ENCODE measurements at places on chromosomes 6 and 20. TPM values are rescaled to one million over a fixed set of nuclear protein-coding genes. Genes with fewer than 3 reads are reported as not detected.

KHDC1 gene
- total RNA-seq, result 1.1 TPM

LIN28B gene
- not detected for total RNA-seq

EEF1E1 gene
- 15.9 TPM for total RNA-seq

OTOR gene
- not detected for total RNA-seq

PRRT1 gene
- 0.83 TPM for total RNA-seq

DOK5 gene
- 26.3 TPM for total RNA-seq

MCM8 gene
- total RNA-seq, result 6.1 TPM

LPIN3 gene
- 26.9 TPM for total RNA-seq

ESR1 gene
- total RNA-seq, result 0.75 TPM

CPNE5 gene
- 6.7 TPM for total RNA-seq

OVOL2 gene
- not detected for total RNA-seq

GRCh38 chr6:20680697-20681165 is 146.5 kb downstream of the CDKAL1 start:
- no peak for DNase-seq

DNA sequence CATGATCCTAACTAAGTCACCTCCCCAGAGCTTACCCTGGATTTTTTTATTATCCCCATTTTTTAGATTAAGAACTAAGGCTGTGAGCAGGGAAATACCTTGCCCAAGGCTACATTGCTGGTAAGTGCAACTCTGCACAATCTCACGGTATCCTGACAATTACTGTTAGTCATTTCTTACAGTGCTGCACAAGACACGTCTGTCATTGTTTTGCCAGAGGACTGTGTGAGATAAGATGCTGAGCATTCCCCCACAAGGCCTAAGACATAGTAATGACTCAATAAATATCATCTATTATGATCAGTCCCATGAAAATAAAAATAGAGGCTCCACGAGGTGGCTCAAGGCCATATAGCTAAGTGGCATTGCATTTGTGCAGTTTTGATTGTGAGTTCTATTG is 21.0 kb downstream of the PFDN4 start:
- no peak for DNase-seq

GRCh38 chr20:46226602-46227001 is 81.7 kb downstream of the CDH22 start:
- DNase-seq, result no peak

DNA sequence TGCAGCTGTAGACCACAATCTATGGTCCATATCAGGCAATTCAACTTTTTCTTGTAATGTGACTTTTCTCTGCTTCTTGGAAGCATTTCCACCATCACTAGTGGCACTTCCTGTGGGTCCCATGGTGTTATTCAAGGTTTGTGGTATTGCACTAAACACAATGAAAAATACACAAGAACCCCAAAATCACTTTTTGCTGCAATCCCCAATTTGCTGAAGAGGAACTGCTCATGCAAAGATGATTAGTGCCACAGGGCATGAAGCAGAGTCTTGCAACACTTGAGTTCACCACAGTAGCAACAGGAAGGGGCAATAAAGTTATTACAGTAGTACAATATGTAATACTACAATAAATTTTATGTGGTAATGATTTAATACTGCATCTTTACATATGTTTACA is 16.8 kb upstream of the TAAR1 start:
- DNase-seq, result no peak

DNA sequence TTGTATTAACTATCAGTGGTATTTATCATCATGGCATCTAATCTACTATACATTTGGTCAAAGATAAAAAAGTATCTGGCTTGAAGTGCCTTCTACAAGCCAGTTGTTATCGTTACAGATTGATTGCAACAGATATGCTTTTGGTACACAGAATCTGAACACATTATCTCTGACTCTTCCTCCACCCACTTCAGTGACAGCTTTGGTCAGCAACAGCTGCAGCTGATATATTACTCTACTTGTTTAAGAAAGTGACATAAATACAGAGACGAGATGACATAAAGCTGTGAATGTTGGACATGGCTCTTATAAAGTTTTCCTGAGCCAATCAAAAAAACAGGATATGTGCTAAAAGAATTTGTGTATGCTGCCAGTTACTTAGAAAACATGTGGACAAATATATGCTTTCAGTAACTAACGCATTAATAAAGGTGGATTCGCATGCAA is 77.6 kb downstream of the HIVEP2 start:
- no peak for DNase-seq

DNA sequence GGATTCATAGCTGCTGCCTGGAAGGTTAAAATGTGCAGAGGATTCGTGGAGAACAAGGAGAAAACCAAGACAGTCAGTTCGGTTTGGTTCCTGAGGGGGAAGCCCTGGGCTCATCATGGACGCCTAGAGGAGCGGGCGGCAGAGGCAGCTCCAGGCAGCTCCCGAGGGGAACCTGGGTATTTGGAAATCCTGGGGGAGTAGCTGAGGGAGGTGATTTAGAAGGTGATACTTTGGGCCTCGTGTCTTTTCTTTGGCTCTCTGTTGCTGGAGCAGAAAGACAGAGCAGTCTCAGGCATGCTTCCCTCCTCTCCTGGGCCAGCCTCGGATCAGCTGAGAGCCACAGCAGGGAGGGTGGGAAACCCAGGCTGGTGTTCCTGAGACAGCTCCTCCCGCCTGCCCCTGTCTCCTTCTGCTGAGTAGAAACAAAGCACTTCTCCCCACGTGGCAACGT is 139.5 kb downstream of the DLL1 start:
- DNase-seq, result no peak

GRCh38 chr6:39302669-39303424 is 11.4 kb downstream of the KCNK17 start:
- peak; percentile 85 for DNase-seq

- DNase-seq, result no peak
These were observed 23.2 kb upstream of the SPAG4 start for GRCh38 chr20:35592339-35592974.

DNA sequence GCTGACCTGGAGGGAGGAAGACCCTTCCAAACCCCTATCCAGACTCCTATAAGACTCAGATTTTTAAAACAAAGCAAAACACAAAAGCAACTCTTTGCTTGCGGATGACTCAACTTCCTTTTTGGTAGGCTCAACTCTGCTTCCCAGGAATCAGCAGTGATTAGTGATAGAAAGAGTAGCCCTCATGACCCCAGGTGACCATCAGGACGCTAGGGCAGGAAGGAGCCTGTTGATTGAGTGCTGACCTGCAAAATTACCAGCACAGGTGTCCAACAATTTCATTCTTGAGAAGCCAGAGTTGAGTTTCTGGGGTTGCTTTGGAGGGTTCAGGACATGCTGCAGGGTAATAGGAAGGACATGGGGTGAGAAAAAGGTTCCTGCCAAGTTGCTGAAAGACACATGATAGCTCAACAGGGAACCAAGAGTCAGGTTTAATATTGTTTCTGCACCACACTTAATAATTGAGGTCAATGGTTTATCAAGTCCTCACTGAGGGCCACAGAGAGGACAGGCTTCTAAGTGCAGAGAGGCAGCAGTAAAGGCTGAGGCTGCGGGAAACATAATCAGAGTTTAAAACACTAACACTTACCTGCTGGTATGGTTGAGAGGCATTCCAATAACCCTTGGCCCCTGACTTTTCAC is 67.4 kb upstream of the BMP2 start:
- no peak for DNase-seq

- no peak for DNase-seq
These were observed 1.7 kb downstream of the STXBP5 start for GRCh38 chr6:147205690-147206600.

- DNase-seq, result no peak
These were observed 560.4 kb upstream of the SYNCRIP start for GRCh38 chr6:86203044-86203443.
